ENCODE measurements at places on chromosomes 3 and 15.

DNA sequence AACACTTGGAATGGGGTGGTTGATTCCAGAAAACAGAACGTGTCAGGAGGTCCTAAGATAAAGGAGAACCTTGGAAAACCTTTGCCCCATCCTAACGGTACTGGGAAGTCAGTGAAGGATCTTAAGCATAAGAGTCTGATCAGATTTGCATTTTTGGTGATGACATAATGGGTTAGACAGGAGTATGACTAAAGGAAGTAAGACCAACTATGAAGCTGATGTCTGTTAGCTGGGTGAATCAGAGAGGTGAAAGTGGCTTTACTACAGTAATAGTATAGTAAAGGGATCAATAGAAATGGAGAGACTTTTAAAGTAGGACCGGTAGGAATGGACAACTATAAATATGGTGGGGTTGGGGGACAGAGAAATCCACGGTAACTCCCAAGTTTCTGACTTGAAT lies 12.6 kb downstream of the GTF2A2 start:
- no peak for DNase-seq

GRCh38 chr3:5260992-5261501 lies 73.5 kb downstream of the EDEM1 start:
- DNase-seq, result no peak

DNA sequence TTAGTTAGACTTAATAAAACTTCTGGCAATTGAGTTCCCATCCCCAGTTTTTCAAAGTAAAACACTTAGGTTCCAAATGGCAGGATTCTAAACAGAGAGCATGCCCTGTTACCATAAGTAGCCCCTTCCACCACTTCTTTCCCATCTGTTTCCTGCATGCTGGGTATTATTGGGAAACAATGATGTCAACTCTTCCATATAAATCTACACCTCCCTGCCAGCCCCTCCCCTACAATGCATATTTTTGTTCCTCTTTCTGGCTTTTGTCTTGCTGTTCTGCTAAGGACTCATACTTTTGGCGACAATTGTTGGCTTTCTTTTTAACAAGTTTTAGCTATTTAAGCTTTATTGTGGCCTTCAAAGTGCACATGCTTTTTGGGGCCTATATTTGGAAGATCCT lies 11.1 kb downstream of the ARHGAP31 start:
- DNase-seq, result no peak

DNA sequence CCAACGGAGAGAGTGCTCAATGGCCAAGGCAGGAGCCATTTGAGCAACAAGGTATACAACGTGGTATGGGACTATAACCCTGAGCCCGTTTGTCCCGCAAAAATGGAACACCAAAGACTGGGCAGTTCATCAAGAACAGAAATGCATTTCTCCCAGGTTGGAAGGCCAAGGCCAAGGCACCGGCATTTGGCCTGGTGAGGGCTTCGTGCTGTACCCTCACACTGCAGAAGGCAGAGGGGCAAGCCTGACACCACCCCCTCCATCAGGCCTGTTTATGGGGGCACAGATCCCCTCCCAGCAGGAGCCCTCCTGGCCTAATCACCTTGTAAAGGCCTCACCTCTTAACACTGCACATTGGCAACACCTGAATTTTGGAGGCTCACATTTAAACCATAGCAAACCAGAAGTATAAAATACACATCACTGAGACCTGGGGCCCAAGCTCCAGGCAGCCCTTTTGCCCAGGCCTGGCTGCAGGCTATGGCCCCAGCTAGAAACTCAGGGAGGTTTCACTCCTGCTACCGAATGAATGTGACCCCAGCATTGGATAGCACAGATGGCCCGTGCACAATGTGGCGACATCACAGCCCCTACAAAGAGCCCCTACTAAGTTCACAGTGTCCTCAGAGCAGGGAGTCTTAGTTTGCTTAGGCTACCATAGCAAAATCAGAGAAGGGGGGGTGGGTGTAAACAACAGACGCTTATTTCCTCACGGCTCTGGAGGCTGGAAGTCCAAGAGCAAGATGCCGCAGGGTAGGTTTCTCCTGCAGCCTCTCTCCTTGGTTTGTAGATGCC lies 47.1 kb downstream of the KLF15 start:
- no peak for DNase-seq

- no peak for DNase-seq
These were observed 102.0 kb downstream of the SCAPER start for GRCh38 chr15:76803049-76803571.

- no peak for DNase-seq
These were observed 76.2 kb upstream of the OXTR start for GRCh38 chr3:8845641-8846040.

GRCh38 chr3:100108464-100109079 lies 5.7 kb downstream of the FILIP1L start:
- no peak for DNase-seq

DNA sequence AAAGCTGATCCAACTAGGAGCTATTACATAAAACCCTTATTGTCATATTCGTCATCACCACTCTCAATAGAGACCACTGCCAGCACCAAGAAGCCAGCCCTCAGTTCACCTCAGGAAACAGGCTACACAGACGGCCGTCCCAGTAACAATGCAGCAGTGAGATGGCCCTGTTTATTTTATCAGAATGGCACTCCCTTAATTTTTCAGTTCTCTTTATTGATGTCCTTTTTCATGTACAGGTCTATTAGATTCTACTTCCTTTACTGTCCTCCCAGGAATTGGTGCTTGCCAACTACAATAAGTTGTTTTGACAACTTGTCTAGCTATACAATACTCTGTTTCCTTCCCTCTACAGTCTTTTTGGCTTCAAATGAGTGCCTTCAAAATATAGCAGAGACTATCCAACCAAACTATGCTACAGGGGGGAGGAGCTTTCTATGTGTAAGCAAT lies 272.5 kb downstream of the ZBTB20 start:
- DNase-seq, result peak; percentile 37

DNA sequence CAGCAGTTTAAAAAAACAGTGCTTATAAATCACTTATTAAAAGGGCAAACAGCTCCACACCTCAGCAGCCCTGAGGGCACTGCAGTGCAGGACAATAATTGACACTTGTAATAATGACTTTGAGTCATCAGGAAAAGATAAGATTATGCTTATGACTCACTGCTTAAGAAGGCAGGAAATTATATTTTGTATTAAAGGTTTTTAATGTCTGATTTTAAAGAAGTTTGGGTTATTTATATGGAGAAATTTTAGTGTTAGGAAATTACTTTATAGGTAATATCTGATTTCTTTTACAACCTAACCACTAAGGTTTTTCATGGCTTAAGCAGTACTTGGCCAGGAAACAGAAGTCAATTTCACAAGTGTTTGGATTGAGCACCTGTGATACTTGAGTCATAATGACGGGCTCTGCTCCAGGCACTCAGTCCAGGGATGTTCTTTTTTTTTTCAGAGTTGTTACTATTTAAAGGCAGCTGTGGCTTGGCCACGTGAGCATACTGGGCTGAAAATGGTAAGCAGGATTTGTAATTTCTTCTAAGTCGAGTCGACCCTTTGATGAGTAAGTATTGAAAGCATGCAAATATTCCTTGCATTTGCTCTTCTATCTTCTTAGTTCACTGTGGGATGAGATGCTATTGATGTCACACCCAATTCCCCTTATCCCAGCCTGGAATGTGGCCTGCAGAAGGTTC lies 21.6 kb upstream of the SLC6A20 start:
- no peak for DNase-seq

DNA sequence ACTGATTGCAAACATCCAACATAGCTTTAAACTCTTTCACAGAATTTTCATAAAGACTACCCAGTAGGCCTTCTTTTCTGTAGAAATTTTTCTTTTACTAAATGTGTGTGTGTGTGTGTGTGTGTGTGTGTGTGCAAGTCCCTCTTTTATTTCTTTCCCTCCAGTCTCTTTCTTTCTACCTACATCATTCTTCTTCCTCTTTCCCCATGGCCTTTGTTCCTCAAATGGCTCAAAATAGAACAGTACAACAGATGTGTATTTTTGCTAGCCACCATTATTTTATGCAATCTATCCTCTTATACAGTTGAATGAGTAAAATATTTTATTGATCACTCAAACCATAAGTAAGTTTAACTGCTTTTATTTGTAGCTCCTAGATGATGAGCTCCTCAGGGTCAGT lies 76.4 kb downstream of the USF3 start:
- DNase-seq, result no peak

DNA sequence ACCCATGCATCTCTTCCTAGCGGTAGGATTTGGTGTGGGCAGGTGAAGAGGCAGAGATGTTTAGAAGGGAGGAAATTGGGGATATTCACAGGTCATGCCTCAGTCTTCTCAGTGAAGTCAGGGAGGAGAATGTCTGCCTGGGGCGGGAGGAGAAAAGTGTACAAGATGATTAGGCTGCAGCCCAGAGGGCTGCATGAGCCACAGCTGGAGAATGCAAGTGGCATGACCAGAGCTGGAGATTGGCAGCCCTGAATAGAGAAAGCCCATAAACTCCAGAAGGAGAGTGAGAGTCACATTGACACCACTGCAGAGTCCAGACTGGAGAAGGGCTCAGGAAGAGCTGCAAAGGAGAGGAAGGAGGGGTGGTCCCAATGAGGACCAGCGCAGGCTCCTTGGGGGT lies 22.6 kb downstream of the PDHB start:
- DNase-seq, result no peak

DNA sequence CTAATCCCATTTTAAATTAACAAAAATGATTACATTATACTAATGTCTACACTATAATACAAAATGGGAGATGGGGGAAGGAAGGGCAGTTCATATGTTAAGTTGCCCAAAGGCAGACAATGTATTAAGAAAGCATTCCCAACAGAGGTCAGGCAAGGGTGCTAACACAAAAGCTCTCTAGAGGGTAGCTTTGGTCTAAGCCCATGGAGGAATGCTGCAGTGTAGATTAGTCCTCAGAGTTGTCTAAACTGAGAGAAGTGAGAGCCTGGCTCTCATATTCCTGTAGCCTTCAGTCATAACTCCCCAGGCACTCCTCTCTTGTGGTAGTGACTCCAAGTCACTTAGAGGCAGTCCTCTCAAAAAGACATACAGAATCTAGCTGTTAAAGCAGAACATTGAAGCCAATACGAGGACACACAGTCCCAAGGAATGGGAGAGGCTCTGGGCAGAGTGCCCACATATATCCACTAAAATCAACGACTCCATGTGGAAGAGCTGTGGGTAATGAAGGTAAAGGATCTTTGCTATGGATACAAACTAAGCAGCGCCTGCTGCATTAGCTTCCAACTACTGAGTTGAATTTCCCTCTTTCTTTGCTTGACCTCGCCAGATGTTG lies 14.5 kb downstream of the NEK10 start:
- DNase-seq, result no peak

DNA sequence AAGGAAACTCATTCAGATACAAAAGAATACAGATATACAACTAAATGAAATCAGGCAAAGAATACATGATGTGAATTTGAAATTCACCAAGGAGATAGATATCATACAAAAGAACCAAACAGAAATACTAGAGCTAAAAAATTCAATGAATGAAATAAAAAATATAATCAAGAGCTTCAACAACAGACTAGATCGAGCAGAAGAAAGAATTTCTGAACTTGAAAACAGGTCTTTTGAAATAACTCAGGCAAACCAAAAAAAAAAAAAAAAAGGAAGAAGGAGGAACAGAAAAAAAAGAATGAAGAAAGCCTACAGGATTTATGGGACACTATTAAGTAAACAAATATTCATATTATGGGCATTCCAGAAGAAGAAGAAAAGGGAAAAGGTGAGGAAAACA lies 137.8 kb downstream of the DMXL2 start:
- DNase-seq, result no peak

DNA sequence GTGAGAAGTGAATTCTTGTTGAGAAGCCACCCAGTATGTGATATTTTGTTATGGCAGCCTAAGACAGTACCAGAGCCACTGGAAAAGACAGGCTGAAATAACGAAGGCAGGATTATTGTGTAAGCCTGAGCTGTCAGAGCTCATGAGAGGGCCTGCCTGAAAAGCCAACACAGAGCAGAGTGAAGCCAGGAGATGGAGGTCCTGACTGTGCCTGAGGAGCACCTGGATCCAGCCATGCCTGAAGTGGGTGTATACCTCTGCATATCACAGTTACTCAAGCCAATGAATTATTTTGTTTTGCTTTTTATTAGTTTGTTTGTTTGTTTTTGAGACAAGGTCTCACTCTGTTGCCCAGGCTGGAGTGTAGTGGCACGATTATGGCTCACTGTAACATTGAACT lies 4.1 kb upstream of the CMTM7 start:
- no peak for DNase-seq

- no peak for DNase-seq
These were observed 52.9 kb downstream of the EXOG start for GRCh38 chr3:38549082-38549481.

DNA sequence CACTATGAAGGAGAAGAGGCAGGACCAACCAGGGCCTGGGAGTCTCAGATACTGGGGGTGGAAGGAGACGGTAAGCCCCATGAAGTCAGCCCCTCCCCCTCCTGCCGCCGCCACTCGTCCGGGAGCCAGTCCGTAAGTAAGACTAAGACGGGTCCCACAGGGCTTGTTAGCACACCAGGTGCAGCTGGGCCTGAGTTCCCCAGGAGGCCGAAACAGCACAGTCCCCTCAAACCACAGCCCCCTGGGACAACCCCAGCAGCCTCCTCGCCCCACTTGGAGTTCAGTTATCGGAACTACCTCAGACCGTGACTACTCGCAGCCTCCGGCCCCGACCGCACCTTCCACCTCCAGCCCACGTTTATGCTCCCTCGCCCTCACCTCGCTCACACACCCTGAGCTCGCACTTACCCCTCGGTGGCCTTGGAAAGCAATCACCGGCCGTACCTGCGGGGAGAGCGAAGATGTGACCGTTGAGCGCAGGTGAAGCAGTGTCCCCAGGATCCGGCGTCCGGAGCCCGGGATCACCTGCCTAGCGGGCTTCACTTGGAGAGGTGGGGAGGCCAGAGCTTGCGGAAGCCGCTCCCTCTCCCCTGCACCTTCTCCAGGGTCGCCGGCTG lies 557 bp downstream of the ELL3 start:
- no peak for DNase-seq

- no peak for DNase-seq
These were observed 45.0 kb downstream of the RPLP1 start for GRCh38 chr15:69497667-69498066.

DNA sequence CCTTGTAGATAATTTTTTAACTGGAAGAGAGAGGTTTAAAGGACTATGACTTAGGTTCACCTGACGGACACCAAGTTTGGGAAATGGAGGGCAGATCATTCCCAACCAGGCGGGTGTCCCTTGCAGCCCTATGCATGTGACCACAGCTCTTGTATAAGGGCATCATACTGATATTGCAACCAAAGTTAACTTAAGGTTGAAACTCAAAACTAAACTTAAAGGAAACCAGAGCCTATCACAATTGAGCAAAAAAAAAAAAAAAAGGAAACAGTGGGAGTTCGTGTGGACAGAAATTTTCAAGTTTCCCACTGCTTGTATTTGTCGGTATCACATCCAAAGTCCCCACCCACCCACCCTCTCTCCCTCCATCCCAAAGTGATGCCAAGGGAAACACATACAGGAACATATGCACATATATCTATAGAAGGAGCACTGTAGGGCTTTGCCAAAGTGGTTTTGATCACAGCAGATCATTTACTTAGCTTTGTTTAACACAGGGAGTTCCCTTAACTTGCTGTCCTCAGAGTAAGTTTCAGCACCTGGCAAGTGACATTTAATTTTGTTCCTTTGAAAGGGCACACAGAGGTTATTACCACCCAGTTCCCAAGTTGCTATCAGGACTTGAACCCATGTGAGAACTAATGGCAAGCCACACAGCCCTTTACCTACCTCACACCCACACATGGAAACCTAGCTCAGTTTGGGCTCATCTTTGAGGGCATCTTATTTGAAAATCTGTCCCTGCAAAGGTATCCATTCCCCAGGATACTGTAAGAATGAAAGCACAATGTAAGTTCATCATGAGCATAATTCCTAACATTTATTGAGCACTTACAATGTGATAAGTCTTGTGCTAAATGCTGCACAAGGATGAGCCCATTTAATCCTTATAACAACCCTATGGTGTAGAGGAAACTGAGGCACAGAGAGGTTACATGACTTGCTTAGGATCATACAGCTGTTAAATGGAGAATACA lies 204.5 kb upstream of the CMC1 start:
- no peak for DNase-seq
